ENCODE measurements at places on chromosomes 12 and 14.

DNA sequence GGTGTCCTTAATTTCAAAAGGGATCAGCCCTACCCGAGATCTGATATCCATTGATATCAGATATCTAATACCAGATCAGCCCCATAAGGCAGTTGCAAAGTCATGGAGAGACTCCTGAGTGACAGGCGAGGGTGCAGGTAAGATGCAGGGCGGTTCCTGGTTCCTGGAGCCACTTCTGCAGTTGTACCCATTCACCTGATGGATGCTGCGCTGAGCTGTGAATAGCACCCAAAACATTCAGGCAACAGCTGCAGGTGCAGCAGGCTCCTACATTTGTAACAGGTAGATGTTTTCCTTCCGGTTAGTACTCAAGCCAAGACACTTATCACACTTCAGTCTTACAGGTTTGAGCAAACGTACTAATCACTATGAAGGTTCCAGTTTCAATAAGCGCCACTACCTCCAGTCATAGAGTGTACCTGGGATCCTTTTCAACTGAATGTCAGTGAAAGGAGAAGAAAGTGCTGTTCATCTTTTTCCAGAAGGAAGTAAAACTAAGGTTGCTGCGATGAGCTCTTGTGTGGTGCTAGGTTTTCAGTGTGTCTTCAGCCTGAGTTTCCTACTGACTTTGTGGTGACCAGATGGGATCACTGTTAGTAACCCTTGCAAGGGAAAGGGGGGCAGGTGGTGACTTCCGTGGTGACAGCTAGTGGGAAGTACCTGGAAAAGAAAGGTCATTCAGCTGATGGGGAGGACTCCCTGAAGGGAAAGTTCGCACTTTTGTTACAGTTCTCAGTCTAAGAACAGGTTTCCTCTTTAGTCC is 1.9 kb downstream of the ATP6V0A2 start:
- no peak for DNase-seq

- DNase-seq: no peak
Observed at GRCh38 chr14:61196792-61197191, 84.3 kb downstream of the TMEM30B start.

- no peak for DNase-seq
Observed at GRCh38 chr12:86663716-86664115, 407.5 kb upstream of the MGAT4C start.

DNA sequence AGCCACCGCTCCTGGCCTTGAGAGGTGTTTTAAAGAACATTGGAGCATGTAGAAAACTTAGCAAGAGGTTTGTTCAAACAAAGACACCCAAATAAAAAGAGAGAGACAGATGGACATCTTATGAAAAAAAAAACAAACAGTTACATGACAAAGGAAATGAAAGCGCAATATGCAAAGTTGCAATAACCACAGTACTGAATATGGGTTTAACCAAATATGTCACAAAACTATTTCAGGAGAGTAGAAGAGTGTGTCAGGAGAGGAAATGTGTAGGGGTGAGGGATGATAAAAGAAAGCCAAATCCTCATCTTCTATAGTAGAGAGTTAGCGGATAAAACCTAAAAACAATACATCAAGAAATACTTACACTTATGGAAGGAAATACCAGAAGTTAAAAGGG is 98.4 kb downstream of the GTF2A1 start:
- DNase-seq: no peak

DNA sequence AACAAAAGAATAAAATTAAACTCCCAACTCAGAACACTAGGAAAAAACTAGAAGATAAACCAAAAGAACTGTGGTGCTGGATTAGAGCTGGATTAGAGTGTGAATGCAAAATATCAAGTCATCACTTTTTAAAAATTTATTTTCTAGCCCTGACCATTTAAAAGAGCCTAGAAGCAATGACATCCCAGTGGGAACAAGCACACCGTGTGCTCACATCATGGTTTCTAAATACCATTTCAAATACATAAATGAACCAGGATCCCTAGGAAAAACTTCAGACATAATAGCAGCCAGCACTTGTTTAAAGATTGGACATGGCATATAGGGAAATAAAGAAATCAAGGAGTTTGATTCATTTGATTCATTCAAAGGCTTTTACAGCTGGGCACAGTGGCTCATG is 30.0 kb downstream of the KDM5A start:
- no peak for DNase-seq

- no peak for DNase-seq
Observed at GRCh38 chr14:92481386-92481785, 32.2 kb upstream of the RIN3 start.

DNA sequence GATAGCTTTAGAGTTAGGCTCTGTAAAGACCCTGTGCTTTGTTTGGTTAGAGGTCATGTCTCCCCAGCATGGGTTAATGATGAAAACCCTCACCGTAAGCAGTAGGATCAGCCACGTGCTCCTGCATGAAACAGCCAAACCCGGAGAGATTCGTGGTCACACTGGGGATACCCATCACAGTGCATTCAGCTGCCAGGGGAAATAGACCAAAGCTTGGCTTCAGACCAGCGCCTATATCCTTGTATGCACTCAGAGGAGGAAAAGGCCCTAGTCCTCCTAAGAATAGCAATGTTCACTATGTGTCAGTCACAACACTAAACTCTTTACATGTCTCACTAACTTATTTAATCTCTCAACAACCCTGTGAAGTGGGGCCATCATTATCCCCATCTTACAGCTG is 16.3 kb downstream of the SPX start:
- no peak for DNase-seq

- DNase-seq: no peak
Observed at GRCh38 chr12:70278945-70279344, 35.7 kb downstream of the CNOT2 start.

DNA sequence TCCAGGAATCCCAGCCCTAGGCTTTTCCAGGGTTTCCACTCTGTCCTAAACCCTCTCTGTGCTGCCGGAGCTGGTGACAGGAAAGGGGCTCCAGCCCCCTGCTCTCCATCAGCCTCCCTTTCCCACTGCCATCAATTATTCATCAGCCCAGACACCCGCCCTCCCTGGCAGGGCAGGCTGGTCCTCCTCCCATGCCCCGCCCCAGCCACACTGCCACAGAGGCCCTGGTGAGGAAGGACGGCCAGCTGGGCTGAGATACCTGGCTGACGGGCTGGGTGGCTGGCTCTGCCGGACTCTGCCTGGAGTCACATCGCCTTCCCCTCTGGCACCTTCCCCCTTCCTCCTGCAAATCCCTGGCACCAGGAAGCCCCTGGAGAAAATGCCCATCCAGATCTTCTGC is 11.9 kb upstream of the SMARCD1 start:
- DNase-seq: no peak

DNA sequence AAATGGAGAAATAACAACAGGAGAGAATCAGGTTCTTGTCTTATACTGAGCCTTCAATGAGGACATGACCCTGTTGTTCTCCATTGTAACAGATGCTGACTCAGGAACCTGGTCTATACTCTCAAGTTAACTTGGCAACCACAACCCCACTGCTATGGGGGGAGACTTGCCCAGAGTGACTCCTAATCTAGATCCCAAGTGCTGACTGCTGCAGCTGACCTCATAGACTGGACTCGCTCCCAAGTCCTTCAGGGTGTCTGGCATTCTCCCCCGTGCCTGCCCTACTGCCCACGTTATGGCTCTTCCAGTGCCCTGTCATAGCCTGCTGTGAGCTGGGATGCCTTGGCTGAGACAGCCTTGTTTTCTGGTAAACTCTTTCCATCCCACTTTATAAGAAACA is 37.1 kb downstream of the NID2 start:
- no peak for DNase-seq

GRCh38 chr14:32846821-32847365 is 91.8 kb upstream of the NPAS3 start:
- no peak for DNase-seq

DNA sequence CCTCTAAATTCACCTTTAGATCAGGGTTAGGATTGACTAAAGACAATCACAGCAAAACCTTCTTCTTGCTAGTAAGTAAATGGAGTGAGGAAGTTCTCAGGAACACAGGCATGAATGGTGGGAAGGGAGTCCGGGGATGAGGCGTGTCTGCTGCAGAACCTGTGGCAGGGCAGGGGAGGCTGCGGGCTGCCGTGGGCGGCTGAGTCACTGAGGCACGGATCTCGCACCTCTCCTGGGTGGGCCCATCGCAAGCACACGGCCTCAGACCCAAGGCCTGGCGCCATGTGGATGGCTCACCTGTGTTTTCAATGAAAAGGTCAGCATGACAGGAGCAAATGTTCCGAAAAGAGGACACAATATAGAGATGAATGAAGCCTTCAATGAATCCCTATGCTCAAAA is 85.4 kb downstream of the PIWIL1 start:
- DNase-seq: no peak

- DNase-seq: no peak
Observed at GRCh38 chr12:65868133-65868705, 43.9 kb downstream of the HMGA2 start.

Data from WERI-Rb-1 (cell line).